ENCODE measurements at places on chromosomes 13 and 19.

GRCh38 chr13:75316427-75316826 is 165.5 kb downstream of the TBC1D4 start:
- no peak for DNase-seq

GRCh38 chr13:62299988-62300387 is 884.3 kb upstream of the PCDH20 start:
- no peak for DNase-seq

DNA sequence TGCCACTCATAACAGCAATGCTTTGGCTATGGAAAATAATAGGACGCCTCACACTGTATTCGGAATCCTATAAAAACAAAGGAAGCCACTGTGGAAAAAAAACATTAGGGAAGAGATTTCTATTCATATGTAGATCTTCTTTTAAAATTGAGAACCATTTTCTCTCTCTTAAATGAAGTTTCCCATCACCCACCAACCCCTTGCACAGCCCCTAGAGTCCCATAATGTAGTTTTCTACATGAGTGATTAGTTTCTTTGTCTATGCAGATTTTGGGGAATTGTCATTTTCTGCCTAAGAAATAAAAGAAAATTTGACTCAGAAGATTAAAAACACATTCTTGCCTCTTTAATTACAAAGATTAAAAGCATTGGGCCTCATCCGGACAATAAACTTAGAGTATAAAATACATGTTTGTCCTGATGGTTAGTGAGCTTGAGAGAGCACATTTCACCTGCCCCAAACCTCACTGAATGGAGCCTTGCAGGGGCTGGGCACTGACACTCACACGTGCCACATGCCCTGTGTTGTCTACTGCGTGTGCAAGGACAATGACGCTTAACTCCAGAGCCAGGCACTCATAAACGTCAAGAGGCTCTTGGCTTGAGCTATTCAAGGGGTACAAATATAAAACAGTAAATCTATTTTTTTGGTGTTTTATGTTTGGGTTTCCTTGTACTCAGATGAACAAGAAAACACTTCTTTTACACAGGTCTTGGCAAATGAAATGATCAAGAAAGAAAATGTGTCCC is 40.0 kb upstream of the KL start:
- DNase-seq, result no peak

- no peak for DNase-seq
Measured at GRCh38 chr13:40528881-40529280, 137.6 kb downstream of the FOXO1 start.

DNA sequence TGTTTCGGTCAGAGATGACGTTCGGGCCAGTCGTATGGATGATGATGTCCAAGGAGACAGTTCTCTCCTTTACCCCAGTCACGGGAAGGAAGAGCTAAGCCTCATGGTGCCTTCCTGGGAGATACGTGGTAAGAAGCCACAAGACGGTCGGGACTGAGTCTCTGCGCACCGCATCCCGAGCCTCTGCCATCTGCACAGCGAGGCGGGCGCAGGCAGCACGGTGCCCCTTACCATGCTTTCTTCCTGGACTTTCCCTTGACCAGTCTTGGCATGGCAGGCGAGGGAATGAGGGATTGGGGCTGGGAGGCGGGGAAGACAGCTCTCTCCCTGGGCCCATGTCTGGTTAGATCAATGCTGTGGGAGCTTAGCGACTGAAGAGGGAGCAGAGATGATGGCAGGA is 10.1 kb upstream of the LAIR2 start:
- no peak for DNase-seq

DNA sequence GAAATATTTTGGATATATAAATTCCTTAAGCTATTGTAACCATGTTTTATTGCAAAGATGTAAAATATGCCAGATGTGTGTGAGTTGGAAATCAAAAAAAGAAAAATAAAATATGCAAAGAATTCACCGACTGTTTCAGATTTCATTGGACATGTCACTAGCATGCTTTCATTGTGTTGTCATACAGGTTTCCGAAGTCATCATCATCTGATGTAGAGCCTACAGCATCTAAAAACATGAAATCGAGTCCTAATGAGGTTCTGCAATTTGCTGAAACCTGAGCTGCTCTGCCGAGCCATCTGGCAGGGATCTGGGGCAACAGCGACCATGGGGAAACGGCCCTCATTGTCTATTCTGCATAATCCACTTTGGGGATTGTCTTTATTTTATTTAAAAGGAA is 196.1 kb upstream of the MAB21L1 start:
- DNase-seq, result no peak

GRCh38 chr19:271856-272255 is 19.3 kb downstream of the PLPP2 start:
- DNase-seq, result no peak

DNA sequence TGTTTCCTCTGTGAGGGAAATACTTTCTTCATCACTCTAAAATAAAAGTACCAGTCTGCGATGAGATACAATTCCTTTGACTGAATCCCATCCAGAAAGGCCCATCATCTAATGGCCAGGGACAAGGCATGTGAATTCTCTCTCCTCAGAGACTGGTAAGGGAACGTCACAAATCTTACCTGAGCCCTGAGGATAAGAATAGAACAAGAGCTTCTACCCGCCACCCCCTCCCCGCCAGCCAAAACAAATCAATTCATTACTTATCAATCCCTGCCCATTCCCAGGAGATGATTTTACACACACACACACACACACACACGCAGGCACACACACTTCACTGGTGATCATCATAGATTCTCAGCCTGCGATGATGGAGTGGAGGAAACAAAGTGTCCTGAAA is 198.7 kb downstream of the DNAJC15 start:
- no peak for DNase-seq
